ENCODE measurements at places on chromosomes 3 and 15. TPM values are rescaled to one million over a fixed set of nuclear protein-coding genes. Genes with fewer than 3 reads are reported as not detected.
A peak's percentile ranks its signal among the peaks of the same experiment; 100 is the strongest.

Gene IL17RB
- total RNA-seq = 8.4 TPM

DNA sequence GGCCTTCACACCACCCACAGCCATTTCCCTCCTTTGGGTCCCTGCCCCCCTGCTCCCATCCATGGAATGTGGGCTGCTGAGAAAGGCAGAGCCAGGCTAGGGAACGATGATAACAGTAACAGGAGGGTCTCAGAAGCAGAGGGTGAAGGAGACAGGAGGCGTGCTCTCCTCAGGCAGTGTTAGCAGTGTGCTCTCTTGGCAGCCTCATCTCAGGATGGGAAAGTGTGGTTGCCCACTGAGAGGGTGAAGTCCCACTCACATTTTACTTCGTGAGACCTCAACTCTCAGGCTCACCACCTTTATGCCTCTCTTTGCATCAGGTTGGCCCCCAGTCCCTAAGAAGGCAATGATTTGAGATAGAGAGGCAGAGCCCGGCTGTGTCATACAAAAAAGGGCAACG lies 24.5 kb downstream of the TIGIT start:
- no peak for DNase-seq

- DNase-seq = no peak
These were observed 10.6 kb upstream of the STT3B start for GRCh38 chr3:31522152-31522551.

- no peak for DNase-seq
These were observed 143.4 kb downstream of the FEZF2 start for GRCh38 chr3:62229908-62230307.

GRCh38 chr3:127063916-127064315 lies 81.0 kb downstream of the PLXNA1 start:
- DNase-seq = no peak

Gene NOP10
- 71.7 TPM for total RNA-seq

- no peak for DNase-seq
These were observed 80.4 kb downstream of the MYO5A start for GRCh38 chr15:52448011-52448890.

GRCh38 chr3:126194713-126195305 lies 14.4 kb upstream of the ALDH1L1 start:
- DNase-seq = no peak

GRCh38 chr3:106208967-106209366 lies 340.2 kb upstream of the CBLB start:
- DNase-seq = no peak

DNA sequence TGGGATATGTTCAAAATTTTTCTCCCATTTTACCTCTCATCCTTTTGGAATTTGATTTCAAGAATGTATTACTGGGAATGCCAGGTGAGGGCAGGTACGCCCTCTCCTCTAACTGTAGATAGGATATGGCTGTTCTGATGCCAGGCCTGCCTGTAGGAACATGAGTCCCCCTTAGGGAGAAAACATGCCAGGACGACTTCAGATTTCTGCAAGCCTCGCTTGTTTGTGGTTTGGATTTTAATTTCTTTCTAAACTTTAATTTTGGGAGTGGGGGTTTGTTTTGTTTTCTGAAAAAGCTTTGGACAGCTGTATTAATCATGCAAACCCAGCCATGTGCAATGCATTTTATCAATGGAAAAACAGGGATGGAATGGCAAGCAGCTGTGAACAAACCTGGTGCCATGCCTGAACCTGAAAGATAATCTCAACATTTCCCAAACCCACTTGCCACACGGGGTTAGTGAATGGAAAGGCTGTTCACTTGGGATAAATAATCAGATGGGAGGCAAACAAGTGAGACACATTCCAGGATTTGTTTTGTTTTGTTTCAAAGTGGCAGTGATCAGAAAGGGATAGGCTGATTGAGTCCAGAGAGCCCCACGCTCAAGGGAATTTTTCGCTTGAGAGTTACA lies 207.6 kb downstream of the GAP43 start:
- DNase-seq = no peak

DNA sequence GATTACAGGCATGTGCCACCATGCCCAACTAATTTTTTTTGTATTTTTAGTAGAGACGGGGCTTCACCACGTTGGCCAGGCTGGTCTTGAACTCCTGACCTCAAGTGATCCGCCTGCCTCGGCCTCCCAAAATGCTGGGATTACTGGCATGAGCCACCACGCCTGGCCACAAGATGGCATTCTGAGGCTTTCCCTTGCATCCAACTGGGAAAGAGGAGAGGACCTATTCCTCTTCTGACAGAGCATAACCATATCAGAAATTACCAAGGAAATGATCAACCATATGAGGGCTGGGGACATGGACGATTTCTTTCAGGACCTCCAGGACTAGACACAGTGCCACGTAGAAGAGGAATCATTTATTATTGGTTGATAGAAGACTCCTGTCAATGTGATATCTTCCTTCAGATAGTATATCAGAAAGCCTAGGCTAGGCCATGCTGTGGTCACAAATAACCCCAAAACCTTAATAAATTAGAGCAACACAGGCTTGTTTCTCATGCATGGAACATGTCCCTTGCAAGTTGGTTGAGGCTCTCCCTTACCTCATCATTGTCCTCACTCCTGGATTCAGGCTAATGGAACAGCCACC lies 372.3 kb upstream of the IL12A start:
- DNase-seq = no peak

Gene SEMA3B
- 41.2 TPM for total RNA-seq

- DNase-seq = no peak
These were observed 2.9 kb downstream of the SAMD7 start for GRCh38 chr3:169914321-169914720.

- DNase-seq = no peak
These were observed 46.1 kb downstream of the AMOTL2 start for GRCh38 chr3:134328147-134328591.

Gene EPHA6
- 19.3 TPM for total RNA-seq

DNA sequence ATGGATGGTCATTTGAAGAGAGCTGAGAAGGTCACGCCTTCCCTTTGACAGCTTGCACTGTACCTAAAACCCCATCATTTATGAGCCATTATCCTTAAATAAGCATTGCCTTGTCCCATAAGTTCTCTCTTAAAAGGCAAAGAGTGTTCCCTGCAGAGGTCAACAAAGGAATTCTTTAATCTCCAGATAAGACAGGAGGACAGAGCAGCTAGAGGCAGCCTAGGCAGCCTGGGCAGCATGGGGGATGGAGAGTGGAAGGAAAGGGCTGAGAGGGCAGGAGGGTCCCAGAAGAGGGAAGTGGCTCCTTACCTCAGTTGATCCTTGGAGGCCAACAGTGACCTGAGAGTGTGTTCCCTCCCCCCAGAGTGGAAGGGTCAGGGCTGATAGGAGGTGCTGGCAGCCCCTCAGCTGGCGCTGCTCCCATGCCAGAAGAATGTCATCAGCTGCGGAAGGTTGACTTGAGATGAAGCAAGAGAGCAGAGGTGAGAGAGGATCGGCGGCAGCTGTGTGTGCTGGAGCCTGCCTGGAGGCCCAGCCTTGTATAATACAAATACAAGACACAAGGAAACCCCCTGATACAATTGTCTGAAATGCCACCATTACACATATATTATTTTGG lies 12.8 kb downstream of the KBTBD13 start:
- DNase-seq = no peak

DNA sequence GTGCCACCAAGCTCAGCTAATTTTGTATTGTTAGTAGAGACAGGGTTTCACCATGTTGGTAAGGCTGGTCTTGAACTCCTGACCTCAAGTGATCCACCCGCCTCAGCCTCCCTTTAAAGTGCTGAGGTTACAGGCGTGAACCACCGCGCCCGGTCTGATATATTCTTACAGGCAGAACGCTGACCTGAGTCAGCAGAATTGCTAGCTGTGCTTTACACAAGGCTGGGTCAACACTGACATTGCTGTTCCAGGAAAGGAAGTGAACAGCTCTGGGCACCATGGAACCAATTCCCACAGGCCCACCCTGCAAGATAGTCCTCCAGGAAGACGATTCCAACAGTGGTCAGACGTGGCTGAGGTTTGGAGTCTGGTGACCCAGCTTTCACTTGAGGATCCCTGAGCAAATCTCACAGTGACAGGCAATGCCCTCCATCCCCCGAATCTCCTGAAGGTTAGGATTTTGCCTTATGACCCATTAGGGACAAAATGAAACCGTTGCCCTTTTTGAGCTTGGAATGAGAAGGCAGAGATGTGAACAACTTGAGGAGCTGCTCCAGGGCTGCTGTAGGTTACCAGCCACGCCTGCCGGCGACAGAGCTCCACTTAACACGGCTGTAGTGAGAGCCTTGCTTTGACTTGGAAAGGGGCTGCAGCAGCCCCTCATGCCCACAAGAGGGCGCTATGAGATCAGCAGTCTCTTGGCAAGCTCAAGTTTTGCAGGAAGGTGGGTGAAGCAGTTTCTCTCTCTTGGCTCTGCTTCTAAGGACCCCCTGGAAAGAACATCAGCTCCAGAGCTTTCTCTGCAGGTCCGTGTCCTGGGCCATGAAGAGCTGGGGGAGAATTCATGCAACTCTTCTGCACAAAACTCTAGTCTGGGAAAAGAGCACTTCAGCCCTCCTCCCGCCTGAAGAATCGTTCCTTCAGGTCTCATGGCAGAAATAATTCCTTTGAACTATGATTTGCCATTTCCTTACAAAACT lies 74.1 kb downstream of the SENP2 start:
- DNase-seq = peak; percentile 95

- DNase-seq = no peak
These were observed 190.2 kb downstream of the RORA start for GRCh38 chr15:61038910-61039309.

GRCh38 chr15:63094495-63094931 lies 27.1 kb upstream of the LACTB start:
- DNase-seq = no peak

Gene RHCG
- total RNA-seq = 0.44 TPM

DNA sequence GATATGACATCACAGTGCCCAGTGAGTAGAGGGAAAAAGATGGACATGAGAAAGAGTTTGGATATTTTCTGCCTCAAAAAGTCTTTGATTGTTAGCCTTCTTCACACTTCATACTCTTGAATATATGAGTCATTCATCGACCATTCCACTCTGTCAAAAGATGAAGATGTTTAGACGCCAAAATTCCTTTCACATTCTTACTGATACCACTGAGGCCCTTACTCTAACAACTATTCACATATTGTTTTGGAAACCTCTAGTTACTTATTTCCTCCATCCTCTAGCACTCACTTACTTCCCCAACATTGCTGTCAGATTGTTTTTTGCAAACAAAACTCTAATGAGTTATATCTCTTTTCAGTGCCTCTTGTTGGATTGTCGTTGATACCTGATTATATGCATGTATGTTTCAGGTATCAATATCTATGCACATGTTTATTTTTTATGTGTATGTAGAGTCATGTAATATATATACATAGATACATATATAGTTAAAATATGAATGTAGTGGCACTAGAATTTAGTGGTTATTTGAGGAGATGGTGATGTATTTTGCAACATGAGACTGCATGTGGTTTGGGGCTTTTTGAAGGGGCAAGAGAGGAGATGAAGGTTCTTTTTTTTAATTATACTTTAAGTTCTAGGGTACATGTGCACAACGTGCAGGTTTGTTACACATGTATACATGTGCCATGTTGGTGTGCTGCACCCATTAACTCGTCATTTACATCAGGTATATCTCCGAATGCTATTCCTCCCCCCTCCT lies 40.0 kb upstream of the OR5H6 start:
- DNase-seq = no peak

Gene C2CD4B
- total RNA-seq = 3.8 TPM

- no peak for DNase-seq
These were observed 252.0 kb upstream of the PROK2 start for GRCh38 chr3:72036899-72037298.

GRCh38 chr15:100704281-100705055 lies 102.1 kb downstream of the ASB7 start:
- no peak for DNase-seq

Gene ARHGEF26
- total RNA-seq = 27.2 TPM

Gene RBMS3
- 80.7 TPM for total RNA-seq

GRCh38 chr15:101035611-101036010 lies 116.5 kb downstream of the LRRK1 start:
- DNase-seq = no peak

DNA sequence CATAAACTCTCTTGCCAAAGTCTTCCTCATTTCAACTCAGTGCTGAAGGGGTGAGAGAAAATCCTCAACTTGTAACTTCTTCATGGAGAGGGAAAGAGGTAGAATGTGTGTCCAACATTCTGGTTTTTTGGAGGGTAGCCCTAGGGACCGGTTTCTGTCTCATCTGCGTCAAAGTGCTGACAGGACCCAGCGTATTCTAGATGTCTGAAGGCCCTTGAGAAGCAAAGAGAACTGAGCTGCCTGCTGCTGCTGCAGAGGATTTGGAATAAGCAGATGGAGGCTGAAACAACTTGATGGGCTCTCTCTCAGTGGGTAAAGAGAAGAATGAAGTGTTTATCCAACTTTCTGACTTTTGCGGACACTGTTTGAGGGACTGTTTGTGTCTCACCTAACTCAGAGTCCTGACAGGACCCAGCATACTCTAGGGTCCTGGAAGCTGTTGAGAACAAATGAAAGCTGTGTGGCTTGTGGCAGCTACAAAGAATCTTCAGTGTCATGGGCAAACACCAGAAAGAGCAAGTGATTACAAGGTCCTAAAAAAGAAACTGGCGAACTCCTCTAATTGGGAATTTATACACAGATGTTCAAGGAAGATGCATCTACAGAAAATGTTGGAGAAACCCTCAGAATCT lies 174.4 kb downstream of the SI start:
- DNase-seq = no peak

Gene BBX
- total RNA-seq = 72.0 TPM

Data from spinal cord (tissue), 10 donors.